NCI-H2171 treated with DMSO at 0.1 percent for 48 hours (cell line): ENCODE measurements at places on chromosomes 6 and 20.
A peak's percentile ranks its signal among the peaks of the same experiment; 100 is the strongest.

DNA sequence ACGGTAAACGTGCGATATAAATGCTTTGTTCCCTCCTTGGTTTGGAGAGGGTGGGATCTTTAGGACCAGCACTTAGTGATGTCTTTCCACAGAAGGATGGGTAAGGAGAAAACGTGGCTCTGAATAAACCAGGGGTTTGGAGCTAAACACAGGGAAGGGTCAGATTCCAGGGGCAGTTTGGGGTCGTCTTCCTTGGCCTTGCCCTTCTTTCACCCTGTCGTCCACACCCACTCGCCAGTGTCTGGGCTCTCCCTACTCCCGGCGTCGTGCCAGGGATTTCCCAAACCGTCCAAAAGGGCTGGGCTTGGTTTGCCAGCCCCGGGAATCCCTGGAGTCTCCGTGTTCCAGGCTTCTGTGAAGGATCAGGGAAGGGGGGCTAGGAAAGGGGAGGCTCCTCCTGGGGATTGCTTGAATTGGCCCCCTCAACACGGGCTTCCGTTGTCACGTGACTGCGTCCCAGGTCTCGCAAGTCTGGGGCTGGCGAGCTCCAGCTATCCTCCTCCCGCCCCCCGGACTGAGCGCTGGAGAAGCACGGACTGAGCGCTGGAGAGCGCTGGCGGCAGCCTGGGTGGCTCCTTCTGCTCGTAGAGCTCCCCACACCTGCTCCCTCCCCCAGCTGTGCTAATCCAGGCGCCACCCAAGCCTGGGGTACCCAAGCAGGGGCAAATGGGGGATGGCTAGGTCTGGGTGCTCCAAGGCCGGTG, 9.4 kb upstream of the ARMC12 start:
- peak; percentile 93 for DNase-seq

- no peak for DNase-seq
Observed at GRCh38 chr6:124757560-124757959, 204.7 kb upstream of the RNF217 start.

DNA sequence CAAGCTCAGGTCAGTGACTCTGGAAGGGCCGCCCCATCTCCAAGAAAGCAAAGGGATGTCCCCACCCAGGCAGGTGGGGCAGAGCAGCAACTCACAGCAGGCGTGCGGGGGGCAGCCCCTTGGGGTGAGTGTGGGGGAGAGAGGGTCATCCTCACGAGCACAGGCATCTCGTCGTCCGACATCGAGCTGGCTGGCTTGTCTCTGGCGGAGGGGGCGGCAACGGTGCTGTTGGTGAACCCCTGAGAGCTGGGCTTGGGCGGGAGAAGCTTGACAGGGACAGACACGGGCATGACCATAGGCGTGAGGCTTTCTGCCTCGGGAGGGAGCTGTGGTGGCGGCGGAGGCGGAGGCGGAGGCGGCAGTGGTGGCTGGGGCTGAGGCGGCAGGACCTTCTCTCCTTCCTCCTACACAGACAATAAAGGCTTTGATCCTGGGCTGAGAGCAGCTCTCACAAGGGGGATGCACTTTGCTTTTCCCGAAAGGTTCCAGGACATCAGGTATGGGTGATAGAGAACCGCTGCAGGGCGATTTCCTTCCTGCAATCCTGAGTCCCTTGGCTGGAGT, 45.6 kb upstream of the MRPS10 start:
- no peak for DNase-seq

- no peak for DNase-seq
Observed at GRCh38 chr6:148240861-148241477, 101.7 kb upstream of the SASH1 start.

DNA sequence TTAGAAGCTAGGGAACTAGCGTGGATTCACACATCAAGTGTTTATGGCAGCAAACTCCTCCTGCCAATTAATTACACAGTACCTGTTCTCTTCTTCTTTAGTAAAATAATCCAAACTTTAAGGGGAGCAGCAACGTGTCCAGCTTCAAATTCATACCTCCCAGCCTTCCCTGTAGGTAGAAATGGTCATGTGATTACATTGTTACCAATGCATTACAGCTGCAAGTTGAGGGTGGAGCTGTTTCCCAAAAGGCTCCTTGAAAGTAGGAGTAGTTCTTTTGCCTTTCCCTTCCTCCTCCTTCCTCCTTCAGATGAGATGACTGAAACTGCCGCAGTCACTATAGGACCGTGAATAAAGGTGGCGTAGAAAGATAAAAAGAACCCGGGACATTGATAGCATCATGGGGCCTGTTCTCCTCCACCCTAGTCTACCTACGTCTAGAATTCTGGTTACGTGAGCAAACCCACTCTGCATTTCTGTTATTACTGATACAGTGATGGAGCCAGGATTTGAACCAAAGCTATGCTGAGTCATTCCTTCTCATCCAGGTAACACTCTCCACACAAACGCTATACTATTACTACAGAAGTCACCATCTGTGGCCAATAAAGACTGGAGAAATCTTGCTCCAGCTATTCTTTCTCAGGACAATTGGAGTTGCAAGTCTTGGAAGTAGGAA, 18.2 kb downstream of the LINC00237 start:
- DNase-seq: no peak

- DNase-seq: no peak
Observed at GRCh38 chr6:9520417-9521151, 894.3 kb downstream of the TFAP2A start.

GRCh38 chr6:56328728-56329090, 81.3 kb upstream of the COL21A1 start:
- no peak for DNase-seq

DNA sequence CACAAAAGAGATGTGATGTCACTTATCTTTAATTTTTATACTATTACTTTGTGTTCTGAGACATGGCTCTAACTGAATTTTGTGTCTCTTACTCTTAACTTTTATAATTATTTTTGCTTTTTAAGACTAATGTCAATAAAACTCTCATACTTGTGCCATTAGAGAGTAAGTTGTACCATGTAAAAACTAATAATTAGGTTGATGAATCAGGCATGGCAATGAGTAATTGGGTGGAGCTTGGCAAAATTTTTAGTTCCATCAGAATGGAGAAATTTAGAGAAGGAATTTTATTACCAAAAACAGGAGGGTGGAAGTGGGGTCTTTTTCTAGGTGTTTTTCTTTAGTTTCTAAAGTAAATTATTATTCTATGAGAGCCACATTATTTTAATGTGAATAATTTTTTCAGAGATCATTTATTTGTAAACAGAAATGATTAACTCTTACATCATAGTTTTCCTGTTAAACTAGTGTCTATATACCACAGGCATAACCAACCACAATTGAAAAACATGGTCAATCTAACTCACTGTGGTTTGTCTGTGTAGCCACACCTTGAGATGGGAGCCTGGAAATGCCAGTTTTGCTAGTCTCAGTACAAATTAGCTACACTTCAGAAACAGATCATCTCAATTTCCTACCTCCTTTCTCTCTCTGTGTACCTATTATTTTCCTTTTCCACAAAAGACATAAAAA, 51.8 kb downstream of the ELOVL4 start:
- DNase-seq: no peak

DNA sequence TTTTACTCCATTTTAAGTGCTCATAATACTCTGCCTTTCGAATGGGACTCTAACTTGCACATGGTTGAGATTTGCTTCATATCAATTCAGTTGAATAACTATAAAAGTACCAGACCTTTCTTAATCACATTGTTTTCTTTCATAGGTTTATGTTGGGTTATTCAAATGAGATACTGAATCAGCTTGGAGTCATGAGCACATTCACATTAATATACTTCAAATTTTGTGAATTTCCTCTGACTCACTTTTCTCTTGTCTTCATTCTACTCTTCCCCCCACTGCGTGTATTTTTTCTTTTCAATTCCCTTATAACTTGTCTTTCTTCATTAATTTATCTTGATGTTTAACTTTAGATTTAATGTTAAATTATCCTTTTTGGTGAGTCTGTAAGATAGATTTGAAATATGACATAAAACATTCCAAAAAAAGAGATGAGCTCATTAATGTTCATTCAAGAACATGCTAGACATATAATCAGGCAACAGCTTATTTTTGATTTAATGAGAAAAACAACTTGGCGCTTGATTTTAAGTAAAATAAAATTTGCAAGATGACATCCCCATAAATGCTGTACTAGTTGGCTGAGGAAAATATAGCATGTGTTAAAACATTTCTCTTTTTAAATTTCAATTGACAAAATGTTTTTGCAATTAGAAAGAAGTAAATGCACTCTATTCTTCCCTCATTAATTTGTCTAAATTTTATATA, 736.0 kb downstream of the CD109 start:
- DNase-seq: no peak

DNA sequence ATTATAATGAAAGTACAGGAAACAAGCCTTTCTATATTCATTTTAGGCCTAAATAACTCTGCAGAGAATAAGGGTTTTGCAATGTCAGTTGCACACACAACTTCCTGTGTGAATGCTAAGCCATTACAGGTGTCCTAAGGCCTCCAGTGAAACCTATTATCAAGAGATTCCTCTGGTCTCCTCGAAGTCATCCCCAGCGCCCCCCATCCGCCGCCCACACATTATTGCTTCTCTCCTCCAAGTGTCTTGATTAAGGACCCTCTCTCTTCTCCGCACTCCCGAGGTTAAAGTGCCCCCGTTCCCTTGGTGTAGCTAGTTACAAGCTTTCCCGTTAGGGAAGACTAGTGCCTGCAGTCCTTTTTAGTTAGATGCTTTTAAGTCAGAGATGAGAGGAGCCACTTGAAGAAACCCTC, 1.3 kb downstream of the HIVEP2 start:
- DNase-seq: no peak

DNA sequence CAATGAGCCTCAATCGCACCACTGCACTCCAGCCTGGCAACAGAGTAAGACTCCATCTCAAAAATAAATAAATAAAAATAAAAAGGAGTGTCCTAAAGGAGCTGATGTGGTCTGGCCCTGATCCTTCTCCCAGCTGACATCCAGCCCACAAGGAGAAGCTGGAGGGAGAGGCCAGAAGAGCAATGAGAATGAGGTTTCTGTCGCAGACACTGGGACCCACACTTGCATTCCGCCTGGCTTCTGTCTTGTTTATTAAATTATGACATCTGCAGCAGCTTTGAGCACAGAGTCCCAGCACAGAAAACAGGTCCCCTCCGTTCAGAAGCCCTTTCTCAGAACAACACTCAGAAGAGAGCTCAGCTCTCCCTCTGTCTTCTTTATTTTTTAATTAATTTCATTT, 10.3 kb upstream of the E2F1 start:
- no peak for DNase-seq

GRCh38 chr6:46949632-46950280, 28.0 kb upstream of the ADGRF5 start:
- DNase-seq: no peak

DNA sequence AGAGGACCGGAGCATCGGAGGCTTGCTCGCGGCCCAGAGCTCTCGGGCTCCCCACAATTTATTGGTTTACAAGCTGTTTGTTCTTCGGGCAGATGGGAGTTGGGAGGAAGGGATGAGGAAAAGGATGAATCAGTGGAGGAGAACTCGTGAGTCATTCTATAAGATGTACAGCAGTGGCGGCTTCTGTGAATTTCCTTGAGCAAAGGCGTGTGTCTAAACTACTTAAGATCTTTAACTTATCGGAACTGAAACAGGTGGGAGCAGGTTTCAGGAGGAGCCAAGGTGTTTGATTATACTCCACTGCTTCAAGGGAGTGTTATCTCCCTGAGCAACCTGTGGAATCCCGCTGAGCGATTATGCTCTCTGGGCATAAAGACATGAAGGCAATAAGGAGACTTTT, 50.5 kb upstream of the IBTK start:
- DNase-seq: no peak

DNA sequence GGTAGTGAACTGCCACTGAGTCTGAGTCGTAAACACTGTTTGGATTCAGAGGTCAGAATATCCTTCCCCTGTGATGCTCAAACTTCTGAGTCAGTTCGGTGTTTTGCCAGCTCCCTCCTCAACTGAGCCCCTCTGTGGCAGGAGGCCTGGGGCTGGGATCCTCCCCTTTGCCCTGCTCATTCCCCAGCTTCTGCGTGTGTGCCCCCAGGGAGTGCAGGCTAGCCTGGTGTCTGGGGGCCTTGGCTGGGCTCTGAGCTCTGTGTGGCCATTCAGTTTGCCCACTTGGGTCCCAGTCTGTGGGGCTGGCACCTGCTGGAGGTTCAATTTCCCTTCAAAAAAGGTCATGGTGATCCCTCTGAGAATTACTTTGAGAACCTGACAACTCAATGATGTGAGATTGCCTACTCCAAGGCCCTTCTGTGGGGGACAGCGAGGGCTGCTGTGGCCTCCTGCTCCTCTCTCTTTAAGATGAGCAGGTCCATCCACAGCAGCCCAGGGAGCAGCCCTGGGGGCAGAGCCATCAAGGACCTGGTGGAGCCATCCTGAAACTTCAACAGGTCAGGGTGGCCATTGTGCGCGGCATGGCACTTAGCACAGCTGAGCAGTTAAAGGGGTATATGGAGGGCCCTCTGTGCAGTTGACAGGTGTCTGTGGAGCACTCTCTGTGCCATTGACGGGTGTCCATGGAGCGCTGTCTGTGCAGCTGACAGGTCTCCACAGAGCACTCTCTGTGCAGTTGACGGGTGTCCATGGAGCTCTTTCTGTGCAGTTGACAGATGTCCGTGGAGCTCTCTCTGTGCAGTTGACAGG, 147.2 kb downstream of the SYCP2 start:
- DNase-seq: no peak

DNA sequence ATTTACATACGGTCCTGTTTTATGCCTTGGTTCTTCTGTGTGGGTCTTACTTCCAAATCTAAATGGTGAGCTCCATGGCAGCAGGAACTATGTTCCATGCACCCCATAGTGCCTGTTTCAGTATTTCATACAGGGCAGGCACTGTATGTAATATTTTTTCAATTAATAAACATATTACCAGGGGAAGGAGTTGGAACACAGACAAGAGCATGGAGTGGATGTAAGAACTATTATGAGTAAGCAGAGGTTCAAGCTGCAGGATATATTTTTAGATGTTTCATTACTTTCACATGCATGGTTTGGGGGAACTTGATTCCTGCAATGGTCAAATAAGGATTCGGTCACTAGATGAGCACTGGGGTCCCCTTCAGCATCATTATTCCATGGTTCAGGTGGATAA, 108.3 kb downstream of the KIF13A start:
- DNase-seq: no peak

DNA sequence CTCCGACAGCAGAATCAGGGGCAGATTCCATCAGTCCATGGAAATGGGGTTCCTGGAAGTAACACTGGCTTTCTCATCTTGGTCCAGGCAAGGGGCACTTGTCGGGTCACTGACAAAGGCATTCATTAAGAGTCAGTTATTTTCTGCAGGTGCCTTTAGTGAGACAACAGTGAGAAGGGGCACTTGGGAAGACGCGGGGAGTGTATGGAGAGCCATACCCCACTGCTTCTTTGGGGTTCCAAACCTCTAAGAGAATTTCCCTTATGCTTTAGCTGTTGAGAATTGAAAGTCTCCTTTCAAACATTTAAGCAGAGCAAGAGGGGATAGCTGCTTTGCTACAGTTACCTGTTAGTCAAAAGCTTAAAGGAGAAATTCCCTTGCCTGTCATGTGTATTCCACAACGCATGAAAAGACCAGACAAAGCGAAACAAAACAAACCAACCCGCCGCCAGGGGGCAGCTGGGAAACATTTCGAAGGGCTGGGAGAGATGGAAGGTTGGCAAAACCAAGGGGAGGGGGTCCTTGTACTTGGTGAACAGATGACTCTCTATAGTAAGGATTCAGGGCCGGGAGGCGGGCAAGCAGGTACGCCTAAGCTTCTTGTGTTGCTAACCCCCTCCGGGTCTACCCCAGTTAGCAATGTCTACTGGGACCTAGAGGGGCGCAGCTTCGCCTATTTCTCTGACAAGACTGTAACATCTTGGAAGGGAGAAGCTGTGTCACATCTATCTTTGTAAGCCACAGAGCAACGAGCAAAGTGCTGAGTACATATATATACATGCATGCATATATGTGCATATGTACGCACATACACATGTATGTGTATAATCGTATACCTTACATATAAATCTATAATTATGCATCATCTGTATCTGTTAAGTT, 474.9 kb upstream of the AGPAT4 start:
- DNase-seq: no peak
